ENCODE measurements at places on chromosomes 3 and 15.

DNA sequence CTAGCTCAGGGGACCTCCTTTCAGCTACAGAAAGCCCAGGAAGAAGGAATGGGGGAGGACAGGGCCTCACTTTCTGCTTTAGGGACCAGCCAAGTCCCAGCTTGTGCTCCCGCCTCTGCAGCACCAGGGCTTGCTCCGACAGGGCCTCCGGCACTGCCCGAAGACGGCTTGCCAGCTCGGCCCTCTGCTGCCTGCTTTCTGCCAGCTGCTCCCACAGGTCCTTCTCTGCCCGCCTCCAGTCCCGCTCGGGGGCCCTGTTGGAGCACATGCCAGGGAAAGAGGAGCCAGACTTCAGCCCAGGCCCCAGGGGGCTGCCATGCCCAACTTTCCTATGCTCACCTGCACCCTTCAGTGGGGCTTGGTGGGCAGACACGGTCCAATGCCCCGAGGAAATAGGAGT is 4.3 kb upstream of the CLK3 start:
- DNase-seq: no peak

- DNase-seq: no peak
Measured at GRCh38 chr15:65900488-65900887, 31.2 kb downstream of the RAB11A start.

- no peak for DNase-seq
Measured at GRCh38 chr3:111311126-111311525, 230.9 kb upstream of the CD96 start.

DNA sequence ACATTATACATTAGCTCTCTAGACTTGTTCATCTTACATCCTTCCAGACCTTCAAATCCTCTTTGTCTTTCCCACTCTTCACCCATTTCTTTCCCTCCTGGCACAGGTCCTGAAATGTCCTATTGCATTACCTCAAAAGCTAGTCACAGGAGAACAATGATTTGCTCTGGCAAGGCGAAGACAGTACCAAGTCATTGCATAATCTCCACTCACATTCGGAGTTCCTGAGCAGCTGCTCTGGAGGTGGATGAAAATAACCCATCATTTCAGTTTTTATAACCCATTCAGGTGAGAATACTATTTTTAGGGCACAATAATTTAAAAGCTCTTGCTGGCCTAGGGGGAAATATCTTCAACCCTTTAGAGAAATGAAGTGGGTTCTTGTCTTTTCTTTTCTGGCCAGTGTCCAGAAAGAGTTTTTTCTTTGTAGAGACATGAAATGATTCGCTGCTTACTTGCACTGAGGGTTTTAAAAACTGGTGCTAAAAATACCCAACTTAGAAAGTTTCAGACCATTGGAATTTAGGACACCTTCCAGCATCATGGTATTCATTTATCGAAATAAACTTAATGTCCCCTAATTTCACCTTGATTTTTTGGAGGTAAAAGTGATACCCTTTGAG is 23.4 kb upstream of the DYNC1LI1 start:
- DNase-seq: no peak

DNA sequence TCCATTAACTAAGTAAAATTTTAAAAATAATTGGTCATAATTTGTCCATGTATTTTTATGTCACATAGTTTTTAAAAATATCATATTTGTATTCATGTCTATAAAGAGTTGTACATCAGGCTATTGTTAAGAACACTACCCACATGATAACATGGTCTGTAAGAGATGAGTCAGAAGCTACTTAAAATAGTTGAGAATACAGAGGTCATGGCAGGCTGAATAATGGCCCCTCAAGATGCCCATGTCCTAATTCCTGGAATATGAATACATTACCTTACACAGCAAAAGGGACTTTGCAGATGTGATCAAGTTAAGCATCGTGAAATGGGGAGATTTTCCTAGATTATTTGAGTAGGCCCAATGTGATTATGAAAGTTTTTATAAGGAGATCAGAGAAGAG is 782.9 kb upstream of the GOLIM4 start:
- peak; percentile 2 for DNase-seq

DNA sequence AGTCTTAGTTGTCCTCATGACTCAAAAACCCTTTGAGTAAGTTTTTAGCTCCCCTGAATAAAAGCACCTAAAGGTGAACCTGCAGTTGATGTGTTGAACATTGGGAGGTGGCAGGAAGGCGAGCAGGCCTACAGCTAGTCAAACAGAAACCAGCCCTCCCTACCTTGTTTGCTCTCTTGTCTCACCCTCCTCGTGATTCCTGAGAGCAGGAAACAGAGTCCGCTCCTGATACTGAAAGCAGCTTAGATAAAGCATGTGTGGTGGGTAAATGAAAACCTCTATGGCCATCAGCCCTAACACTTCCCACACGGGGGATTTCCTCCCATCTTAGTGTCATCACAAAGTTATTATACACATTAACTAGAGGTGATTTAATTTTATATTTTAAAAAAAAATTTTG is 21.8 kb upstream of the CLDN18 start:
- DNase-seq: no peak

GRCh38 chr3:156803952-156804741 is 22.0 kb upstream of the LEKR1 start:
- DNase-seq: no peak

- no peak for DNase-seq
Measured at GRCh38 chr3:164832216-164832615, 246.1 kb downstream of the SI start.

- no peak for DNase-seq
Measured at GRCh38 chr3:21750831-21751391, at the start of gene ZNF385D. Gene ZNF385D (minus strand): TSS chr3:21751210. CDS start chr3:21750916, 294 bp downstream.

DNA sequence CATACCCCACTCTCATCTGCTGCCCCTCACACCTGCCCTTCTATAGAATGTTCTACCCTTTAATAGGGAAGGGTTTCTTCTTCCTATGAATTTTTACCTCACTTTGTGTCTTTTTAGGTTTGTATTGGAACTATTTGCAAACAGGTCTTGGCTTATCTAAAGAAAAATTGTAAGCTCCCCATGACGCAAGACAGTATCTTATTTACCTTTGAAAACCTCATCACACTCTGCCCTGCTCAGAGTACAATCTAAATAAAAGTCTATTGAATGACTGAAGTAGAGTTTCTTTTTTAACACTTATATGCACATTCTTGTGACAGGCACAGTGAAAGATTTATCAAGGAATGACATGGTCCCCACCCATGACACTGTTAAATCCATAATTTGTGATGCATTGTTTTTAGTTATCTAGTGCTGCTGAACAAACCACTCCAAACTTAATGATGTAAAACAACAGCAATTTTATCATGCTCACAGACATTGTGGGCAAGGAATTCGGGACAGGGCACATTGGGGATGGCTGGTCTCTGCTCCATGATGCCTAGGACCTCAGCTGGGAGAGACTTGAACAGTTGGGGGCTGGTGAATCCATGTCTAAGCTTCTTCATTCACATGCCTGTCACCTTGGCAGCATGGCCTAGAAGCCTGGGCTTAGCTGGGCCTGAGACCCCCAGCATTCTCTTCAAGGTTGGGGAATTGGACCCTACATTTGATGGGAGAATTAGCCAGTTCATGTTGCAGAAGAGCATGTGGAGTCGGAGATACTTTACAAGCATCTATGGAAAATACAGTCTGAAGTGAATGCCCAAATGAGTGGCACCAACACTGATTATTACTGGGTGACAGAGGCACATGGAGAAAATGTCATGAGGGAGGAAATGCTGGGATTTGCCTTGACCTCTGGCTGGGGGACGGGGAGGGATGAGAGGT is 252.2 kb upstream of the CTDSPL start:
- DNase-seq: no peak

DNA sequence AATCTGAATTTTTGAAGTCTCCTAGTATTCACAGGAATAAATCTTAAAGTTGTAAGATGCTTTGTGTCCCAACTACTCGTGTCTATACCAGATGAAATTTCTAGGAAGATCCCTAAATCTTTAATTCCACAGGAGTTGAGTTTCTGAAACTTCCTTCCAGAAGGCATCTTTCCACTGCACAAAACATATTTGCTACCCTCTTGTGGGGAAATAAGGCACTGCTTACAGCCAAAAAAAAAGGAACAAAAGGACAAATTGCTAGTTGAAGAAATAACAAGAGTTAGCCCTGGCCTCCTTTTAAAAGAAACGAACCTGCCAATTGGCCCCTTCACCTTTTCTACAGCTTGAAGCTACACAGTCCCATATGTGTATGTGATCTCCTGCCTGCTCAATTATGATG is 54.0 kb downstream of the TAFA4 start:
- DNase-seq: no peak

DNA sequence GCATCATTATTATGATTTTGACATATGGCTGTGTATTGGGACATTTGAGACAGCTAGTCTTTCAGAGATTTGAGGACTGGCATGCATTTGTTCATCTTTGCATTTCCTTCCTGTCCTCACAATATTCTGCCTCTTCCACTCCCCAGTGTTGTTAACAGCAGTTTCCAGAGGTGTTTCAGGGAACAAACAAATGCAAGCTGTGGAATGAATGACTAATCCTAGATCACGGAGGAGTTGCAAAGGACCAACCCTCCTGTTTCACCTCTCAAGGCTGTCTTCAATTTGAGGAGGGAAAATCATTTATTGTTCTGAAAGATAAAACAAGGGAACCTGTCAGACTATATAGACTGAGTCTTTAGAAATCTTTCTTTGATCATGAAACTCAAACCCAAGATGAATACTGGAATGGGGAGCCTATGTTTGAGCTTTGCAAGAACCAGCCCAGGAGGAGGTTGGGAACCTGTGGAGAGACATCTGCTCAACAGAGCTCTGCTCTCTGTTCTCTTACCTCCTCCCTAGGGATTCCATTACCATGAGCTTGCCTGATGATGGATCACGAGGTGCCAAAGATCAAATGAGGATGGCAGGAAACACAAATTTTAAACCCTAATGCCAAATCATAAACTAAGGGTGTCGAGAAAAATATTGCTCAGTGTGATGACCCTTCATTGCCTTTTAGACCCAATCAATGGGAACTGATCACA is 68.5 kb downstream of the SLC7A14 start:
- DNase-seq: no peak

GRCh38 chr3:89155811-89156210 is 48.4 kb downstream of the EPHA3 start:
- DNase-seq: no peak

DNA sequence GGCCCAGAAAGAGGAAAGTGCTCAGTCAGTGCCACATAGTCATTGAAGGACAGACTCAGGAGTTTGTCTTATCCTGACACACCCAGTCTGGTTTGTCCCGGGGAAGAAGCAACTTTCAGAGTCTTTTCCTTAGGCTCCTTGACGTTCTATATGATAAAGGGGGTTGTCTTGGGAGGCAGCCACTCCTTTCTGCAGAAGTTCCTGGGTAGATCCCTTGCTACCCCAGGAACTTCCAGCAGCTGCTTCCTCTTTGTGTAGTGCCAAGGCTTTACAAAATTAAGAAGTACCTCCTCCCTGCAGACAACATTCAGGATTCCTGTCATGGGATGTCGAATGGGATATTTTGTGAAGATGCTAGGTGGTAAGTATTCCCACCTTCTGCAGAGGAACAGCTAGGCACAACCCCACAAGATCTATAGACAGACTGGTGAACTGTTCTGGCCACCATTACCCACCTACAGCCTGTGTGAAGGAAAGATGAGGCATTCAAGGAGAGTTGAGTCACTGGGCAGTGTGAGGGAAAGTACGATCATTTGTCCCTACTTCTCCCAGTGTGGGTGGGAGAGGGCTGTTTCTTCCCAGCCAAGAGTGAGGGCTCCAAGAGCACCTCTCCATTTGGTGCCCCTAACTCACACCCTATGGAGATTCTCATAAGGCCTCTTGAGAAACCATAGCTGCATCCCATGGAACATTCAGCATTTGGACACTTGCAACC is 11.3 kb downstream of the TMEM266 start:
- DNase-seq: no peak

GRCh38 chr15:72222393-72222792 is 8.6 kb downstream of the PKM start:
- DNase-seq: peak; percentile 39

DNA sequence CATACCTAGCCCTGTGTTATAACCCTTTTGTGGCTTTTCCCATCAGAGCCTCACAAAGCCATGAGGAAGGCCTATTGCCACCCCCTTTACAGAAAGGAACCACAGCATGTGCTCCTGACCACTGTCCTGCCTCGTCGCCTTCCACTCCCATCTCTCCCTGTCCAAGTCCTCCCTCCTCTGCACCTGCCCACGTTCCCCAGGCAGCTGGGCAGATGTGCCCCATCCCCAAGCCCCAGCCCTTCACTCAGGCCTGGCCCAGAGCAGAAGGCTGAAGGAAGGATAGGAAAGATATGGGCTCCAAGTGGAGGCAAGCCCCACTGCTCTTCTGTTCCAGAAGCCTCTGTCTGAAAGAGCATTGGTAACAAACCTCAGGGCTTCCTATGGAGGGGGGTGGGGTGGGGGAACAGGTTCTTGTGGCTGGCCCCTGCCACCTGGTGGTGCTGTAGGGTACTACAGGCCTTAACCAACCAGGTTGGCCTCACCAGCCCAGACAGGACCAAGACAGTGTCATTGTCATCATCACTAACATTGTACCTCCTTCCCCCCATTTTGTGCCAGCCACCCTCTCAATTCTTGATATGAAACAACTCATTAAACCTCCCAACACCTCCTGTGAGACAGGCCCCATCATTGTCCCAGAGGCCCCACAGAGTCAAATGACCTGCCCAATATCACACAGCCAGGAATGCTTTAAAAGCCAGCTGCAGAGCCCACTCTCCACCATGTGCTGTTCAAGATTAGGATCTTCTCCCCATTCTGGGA is 10.0 kb downstream of the POC1A start:
- peak; percentile 61 for DNase-seq

GRCh38 chr3:5389057-5389456 is 201.6 kb downstream of the EDEM1 start:
- DNase-seq: peak; percentile 66
